ENCODE measurements at places on chromosomes 12 and 14.

GRCh38 chr14:67934087-67934486, 114.5 kb downstream of the RAD51B start:
- DNase-seq: no peak

- DNase-seq: no peak
Measured at GRCh38 chr12:62438098-62438692, 28.4 kb upstream of the MON2 start.

GRCh38 chr14:63952933-63953437, 100.2 kb downstream of the SYNE2 start:
- no peak for DNase-seq

- DNase-seq: no peak
Measured at GRCh38 chr14:100416921-100417860, 94.1 kb downstream of the SLC25A47 start.

DNA sequence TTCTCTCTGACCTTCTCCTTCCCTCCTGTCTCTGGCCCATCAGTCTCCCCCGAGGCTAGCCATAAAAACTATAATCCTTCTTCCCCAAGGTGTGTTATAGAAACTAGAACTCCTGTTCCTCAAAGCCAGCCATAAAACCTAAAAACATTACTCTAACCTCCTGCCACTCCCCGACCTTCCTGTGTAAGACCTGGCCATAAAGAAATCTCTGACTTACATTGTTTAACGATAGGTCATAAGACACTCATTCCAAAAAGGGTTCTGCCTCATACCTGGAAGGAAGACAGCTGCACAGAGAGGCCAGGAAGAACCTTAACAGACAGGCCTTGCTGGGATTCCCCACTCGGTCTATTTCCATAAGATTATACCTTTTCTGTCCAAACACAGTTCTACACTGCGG, 70.9 kb upstream of the EEA1 start:
- DNase-seq: no peak

DNA sequence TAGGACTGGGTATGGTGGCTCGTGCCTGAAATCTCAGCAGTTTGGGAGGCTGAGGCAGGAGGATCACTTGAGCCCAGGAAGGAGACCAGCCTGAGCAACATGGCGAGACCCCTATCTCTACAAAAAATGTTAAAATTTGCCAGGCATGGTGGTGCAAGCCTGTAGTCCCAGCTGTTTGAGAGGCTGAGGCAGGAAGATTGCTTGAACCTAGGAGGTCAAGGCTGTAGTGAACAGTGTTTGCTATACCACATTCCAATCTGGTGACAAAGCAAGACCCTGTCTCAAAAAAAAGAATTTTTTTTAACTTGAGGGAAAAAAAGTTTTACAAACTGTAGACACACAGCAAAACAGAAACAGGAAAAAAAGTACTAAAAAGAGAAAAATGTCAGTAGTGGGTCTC, 2.3 kb upstream of the MAP3K9 start:
- no peak for DNase-seq

- no peak for DNase-seq
Measured at GRCh38 chr14:59395672-59396071, 69.5 kb downstream of the GPR135 start.

- no peak for DNase-seq
Measured at GRCh38 chr12:13772264-13772663, 209.1 kb downstream of the GRIN2B start.

All from activated CD8-positive, alpha-beta memory T cell treated with anti-CD3 and anti-CD28 coated beads for 1 hour (primary cell).